ENCODE measurements at places on chromosomes 4 and X.

DNA sequence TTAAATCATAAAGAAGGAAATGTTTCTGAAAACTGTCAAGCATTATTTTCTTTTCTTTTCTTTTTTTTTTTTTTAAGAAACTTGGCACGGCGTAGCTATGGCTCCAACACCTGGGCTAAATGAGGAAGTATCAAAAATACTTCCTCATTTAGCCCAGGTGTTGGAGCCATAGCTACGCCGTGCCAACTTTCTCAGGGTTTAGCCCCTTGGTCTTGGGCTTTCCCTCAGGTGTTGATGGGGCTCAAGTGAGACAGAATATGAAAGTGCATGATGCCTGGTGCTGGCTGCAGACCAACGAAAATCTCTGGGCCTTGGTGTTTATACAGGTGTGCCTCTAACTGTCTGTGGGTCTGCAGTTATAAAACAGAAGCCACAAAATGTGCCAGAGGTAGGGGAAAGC, 132.7 kb downstream of the ARHGAP24 start:
- DNase-seq = no peak

DNA sequence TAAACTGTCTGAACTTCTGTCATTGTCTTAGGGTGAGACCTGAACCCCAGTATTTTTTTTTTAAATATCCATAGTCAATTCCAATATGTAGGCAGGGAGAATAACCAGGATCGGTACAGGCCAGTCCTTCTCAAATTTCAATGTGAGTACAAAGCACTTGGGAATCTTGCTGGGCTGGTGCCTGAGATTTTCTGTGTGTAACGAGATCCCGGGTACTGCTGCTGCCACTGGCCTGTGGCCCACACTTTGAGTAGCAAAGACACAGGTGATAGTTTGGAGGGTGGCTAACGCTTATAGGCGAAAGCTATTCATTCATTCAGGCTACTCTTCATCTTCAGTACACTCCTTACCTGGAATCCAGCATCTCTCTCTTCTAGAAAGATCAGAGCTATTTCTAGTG, 923.6 kb upstream of the TENM3 start:
- no peak for DNase-seq

DNA sequence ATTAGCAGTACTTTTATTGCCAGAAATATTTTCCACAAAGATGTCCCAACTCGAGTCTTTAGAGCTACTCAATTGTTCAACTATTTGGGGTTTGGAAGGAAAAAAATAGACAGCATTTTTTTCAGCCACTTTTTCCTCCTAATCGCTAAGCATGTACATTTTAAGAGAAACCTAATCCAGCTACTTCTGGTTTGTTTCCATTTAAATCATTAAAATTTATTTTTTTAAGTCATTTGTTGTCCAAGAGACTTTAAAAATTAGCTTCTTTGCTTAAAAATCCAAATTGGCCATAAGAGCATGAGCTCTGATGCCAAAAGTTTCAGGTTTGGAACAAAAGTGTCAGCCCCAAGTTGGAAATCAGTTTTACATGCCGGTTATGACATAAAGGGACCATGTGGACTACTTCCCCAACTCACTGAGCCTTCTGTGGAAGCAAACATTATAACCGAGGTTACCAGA, 186.3 kb upstream of the INTU start:
- no peak for DNase-seq

DNA sequence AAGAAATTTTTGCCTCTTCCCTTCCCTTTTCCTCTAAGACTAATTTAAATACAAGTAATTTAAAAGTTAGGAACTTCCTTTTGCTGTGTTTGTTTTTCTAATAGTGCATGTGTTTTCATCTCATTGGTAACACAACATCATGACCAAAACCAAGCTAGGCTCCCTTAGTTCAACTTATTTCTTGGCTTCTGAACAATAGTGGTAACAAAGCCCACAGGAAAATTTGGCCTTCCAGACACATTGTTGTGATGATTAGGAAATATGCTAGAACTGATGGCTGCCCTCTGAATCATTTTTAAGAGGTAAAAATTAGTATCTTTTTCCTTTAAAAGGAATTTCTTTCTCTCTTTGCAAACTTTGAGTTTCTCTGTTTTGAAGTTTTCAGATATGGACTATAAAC, 25.5 kb upstream of the TEC start:
- no peak for DNase-seq

DNA sequence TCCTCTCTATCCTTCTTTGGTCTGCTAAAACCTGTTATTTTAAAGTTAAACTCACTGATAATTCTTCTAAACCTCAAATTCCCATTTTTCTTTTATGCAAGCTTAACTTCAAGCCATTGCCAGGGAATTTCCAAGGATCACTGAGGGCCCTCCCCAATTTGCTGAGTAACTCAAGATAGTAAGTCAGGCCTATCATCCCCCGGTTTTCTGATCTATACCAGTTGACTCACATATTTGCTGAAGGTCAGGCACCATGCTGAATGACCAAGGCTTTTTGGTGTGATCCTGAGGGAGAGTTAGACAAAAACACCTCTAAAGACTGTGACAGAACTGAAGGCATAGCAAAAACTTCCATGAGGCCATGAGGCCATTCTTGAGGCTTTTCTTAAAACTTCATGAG, 1301.9 kb downstream of the PCDH7 start:
- no peak for DNase-seq

DNA sequence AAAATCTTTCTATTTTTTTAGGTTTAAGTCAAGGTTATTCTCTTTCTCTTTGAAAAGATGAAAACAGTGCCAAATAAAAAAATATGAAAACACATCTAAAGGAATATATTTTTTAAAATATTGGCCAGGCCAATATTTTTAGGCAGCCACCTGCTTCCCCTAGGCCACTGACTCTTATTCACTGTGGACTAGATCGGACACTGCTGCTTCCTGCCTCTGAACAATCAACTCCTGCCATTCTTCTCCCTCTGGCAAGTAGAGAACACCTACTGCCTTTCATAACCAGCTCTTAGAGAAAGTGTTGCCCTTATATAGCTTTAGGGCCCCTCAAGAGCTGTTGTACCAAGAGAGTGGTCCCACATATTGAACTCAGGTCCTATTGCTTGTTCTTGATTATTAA, 529.2 kb downstream of the RAPGEF2 start:
- no peak for DNase-seq

DNA sequence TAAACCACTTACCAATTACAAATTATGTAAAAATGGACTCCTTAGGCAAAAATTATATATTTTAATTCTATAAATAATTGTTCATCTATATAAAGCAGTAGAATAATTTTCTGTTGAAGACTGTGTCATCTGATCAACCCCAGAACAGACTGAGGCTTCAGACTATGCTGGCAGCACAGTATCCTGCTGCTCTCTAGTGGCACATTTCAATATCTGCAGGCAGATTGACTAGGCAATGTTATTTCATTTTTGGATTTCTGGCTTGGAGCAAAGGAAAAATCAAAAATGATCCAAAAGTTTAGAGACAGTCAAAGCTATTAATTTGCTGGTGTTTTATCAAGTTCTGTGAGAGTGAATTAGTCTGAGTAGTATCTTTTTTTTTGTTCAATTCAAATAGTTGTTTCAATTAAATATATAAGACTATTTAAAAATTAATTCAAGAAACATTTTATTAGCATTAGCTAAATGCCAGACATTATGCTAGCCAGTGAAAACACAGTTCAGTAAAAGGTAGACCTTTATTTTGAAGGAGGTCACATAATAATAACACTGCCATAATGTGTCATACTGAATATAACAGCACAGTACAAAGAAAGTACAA, 21.3 kb upstream of the SULT1E1 start:
- no peak for DNase-seq

DNA sequence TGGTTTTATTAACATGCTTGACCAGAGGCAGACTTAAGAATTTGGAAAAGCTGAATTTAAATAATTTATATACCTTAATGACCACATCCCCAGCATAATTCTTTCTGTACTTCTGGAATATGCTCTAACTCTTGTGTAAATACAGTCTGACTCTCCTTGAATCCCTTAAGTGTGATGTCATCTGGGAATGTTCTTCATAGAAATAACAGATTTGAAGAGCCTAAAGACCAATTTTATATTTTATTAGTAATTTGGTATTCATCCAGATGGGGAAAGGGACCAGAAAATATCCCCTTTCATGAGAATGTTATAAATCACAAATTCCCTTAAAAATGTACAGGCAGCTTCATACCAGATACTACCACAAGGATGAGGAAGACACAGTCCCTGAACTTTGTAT, 58.3 kb downstream of the KCNIP4 start:
- DNase-seq = no peak

- no peak for DNase-seq
Measured at GRCh38 chr4:87856816-87857215, 24.0 kb downstream of the MEPE start.

DNA sequence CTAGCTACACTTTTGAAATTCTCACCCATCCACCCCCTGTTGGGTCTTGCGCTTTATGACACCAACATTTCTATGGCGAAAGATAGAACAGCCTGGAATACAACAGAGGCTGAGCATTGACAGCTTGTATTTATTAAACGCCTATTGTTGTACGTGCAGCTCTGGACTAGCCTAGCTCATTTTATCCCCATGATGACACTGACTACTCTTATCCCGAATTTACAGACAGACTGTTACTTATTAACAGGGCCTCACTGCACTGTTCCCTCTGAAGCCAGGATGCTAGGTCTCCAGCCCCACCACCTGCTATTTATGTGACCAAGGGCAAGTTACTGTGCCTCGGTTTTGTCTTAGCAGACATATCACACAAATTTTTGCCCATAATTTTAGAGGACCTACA, 1.0 kb upstream of the RFC1 start:
- no peak for DNase-seq

DNA sequence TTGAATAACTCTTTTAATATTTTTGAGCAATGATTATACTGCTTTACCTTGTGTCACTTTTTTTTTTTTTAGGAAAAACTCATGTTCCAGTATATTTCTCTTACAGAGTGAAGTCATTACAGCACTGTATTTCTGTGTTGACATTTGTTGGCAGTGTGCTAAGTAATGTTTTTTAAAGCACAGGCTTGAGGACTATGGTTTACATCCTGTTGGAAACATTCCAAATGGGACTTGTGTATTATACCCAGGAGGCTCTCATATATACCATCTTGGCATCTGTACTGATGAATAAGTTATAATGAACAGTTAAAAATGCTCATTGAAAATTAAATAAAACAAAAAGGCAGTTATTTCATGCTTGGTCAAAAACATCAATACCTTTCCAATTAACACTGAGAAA, 33.8 kb downstream of the CEP44 start:
- no peak for DNase-seq

DNA sequence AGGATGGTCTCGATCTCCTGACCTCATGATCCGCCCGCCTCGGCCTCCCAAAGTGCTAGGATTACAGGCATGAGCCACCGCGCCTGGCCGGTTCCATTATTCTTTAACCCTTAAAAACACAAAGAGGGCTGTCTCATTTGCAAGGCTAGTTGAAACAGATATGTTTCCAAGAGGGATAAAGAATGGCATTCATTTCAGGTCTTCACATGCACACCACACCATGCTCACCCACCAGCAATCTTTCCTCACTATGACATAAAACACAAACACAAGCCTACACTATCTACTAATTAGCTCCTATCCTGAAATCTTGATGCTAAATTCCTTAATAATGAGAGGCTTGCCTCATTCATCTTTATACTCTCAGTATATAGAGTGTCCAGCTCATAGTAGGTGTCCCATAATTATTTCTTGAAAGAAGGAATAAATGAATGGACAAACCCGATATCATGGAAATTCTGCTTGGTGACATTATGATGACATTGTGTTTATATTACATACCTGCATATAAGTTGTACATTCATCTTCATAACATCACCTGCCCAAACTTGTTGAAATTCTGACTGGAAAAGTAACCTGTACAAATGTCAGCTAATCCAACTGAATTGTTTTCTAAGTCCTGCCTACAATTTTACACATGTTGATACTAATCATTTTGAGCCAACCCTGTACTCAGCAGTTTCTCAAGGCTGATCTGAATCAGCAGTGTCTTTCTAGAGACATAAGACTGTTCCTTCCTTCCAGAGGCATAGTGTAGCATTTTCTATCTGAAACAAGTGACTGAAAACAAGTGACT, 408.5 kb downstream of the KLHL13 start:
- no peak for DNase-seq

DNA sequence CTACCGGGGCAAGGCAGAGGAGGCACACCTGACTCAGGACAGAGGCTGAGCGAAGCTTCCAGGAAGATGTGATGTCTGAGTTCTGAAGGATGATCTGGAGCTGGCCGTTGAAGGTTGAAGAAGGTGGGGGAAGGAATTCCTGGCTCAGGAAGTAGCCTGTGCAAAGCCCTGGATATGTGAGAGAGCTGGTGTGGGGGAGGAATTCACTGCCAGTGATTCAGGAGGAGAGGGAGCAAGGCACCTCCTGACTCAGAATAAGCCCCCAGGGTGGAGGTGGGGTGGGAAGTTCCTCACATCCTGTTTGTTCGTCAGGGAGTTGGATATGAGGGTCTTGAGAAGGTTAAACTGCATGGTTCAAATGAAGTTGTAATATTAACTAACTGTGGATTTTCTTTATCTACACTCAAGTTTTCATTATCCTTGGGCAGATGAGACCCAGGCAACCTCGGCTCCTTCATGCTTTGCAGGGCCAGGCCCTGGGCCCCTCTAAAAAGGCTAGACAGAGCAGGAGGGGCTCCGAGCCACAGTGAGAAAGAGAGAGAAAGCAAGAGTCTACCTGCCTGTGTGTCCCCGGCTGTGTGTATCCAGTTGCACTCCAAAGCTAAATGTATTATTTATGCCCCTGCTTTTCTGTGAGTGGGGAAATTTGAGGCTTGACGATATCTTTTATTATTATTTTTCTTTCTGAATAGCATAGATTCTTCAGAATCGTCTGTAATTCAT, 7.1 kb downstream of the NHSL2 start:
- DNase-seq = no peak

DNA sequence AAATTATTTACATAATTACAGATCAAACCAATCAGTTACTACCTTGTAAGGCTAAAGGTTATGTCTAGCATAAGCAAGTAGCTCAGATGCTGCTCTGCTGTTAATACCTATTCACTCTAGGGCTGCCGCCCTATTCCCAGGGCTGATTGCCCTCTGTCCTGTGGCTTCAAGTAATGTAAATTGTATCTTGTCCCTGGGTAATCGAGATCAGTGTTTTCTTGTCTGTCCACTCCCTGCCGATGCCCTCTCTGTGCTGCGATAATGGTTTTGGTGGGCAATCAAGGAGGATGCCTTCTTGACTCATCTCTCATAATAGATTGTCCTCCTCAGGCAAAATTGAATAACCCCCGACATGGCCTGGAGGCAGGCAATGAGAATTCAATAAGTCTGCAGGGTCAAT, 641.0 kb upstream of the PITX2 start:
- DNase-seq = no peak

GRCh38 chrX:132489578-132490419, 961 bp upstream of the MBNL3 start:
- no peak for DNase-seq

DNA sequence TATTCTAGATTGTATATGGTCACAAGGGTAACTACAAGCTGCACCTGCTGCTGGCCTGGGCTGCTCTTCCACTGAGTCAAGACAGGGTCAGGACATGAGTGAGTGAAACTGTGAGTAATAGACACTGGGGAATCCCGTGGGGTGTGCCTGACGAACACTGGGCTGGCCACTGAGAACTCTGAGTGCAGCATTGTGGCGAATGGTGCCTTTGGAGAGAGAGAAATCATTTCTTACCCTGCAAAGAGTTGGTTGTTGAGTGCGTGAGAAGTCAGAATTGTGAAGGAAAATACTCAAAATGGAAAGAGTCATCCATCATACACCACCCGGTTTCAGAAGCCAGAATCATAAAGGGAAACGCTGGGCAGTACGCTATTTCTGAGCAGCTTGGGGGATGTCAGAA, 43.1 kb upstream of the LSM6 start:
- DNase-seq = no peak
